ENCODE measurements at places on chromosomes 11 and 22.

GRCh38 chr11:120715239-120715638, 203.7 kb downstream of the GRIK4 start:
- no peak for DNase-seq

GRCh38 chr11:117384045-117384444, 56.4 kb downstream of the CEP164 start:
- DNase-seq, result no peak

DNA sequence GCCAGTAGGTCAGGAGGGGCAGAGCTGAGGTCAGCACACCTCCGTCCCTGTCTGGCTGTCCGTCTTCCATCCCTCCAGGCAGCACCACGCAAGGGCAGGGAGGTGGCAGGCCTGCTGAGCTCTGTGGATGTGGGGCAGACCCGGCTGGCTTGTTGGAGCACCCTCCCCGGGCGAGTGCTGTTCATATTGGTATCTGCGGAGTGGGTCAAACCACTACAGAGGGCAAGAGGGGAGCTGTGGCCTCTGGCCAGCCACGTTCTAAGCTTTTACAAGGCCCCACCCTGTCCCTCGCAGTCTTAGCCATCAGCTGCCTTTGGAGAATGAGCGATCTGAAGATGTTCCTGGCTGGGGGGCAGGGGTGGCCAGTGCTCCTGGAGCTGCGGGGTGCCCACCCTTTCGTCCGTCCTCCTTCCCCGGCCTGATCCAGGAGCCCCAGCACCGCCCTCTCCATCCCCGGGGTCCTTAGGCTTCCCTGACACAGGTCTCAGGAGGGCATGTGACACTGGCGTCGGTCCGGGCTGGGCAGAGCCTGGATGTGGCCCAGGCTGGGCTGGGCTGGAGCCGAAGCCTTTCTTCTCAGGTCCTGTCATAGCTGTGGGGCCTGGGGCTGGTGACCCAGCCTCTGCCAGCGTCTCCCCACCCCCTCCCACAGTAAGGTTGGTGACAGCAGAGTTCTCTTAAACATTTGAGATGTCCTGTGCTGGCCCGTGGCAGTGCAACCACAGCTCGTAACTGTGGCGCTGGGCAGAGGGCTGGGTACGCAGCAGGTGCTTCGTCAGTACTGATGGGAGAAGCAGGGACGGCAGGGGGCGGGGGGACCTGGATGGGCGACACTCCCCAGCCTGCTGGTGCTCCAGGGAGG, 31.7 kb upstream of the GRAMD4 start:
- DNase-seq, result peak; percentile 22

DNA sequence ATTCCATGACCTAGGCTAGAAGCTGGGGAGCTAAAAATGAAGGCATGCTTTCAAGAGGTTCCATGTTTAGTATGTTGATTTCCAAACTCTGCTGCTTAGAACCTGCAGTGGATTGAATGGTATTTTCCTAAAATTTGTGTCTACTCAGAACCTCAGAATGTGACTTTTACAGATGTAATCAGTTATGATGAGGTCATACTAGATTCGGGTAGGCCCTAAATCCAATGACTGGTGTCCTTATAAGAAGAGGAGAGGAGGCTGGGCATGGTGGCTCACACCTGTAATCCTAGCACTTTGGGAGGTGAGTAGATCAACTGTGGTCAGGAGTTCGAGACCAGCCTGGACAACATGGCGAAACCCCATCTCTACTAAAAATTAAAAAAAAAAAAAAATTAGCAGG, 3.5 kb upstream of the FEZ1 start:
- no peak for DNase-seq

DNA sequence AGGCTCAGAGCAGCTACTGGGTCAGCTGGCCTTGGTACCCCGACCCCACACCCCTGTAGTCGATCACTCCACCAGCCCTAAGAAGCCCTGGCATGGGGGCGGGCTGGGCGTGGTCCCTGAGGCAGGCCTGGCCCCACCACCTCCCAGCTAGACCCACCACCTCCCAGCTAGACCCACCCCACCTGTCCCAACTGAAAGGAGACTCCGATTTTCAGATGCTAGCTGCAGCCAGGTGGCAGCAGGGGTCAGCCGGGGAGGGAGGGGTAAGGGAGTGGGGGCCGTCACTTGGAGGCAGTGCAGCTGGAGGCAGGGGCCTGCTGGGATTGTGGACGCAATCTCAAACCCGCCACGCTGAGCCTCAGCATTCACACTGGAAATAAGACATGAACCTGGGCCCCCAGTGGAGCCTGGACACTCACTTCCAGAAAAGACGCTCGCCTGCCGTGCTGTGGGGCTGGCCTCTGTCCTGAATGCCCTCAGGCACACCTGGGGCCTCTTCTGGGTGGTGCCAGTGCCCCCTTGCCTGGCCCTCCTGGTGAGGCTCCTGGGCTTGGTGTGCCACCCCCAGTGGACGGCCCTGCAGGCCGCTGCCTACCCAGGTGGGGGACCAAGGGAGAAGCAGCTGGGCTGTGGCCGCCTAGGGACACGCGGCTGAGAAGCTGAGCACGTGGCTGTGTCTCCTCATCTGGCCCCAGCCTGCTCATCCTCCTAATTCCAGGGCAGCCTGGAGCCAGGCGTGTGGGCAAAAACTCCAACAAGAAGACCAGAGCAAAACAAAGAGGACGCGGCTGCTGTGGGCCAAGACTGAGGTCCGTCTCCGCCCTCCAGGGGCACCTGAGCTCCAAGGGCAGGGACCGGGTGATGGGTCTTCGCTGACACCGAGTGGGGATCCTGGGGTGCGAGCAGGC, 26.7 kb downstream of the OSBPL5 start:
- DNase-seq, result peak; percentile 38

- DNase-seq, result no peak
Measured at GRCh38 chr11:13318498-13319295, 41.1 kb downstream of the BMAL1 start.

DNA sequence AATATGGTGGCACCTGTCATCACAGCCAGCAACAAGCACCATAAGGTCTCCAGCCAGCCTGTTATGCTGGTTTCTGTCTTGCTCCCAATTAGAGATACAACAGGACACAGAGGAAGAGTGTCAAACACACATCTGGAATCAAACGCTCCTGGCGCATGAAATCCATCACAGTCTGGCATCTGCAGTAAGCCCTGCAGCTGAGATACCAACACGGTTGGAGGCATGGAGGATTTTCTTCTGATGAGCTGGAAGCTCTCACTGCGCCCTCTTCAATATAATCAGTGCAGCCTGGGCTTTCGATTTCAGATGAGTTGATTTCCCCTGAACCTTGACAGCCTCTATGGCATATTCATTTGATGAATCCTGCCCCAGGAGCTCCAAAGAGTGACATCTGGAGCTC, 27.8 kb upstream of the CARS1 start:
- DNase-seq, result no peak

GRCh38 chr22:31734512-31734911, 15.4 kb downstream of the PRR14L start:
- no peak for DNase-seq

- DNase-seq, result no peak
Measured at GRCh38 chr22:48475661-48476345, 1351.9 kb downstream of the BRD1 start.

DNA sequence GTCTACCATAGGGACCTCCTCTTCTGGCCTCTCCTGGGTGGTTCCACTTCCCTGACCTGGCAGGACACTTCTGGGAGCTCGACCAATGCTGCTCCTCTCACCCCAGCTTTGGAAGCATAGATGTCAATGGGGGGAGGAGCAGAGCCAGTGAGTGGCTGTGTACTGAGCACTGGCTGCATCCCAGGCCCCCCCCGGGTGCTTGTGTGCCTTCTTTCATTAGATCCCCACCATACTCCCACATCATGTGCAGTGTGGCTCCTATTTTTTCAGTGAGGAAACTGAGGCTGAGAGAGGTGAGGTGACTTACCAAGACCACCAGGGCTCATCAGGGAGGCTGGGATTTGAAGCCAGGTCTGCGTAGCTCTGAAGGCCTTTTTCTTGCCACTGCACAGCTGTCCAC, 44.3 kb downstream of the LRRC32 start:
- no peak for DNase-seq

DNA sequence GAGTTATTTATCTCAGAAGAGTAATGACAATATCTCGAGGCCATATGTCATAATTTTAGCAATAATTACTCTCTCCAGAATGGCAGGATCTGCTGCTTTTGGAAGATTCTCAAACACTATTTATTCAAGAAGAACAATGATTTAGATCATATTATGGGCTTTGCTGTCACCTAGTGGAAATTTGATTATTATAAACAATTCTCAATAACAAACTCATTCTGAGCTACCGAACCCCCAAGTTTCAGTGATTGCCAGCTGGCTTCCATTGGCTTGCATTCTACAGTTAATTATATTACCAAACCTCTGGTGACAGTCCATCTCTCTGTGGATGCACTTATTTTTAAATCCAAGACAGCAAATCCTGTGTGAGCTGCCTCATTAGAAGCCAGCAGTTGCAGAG, 27.9 kb upstream of the SLC36A4 start:
- no peak for DNase-seq

DNA sequence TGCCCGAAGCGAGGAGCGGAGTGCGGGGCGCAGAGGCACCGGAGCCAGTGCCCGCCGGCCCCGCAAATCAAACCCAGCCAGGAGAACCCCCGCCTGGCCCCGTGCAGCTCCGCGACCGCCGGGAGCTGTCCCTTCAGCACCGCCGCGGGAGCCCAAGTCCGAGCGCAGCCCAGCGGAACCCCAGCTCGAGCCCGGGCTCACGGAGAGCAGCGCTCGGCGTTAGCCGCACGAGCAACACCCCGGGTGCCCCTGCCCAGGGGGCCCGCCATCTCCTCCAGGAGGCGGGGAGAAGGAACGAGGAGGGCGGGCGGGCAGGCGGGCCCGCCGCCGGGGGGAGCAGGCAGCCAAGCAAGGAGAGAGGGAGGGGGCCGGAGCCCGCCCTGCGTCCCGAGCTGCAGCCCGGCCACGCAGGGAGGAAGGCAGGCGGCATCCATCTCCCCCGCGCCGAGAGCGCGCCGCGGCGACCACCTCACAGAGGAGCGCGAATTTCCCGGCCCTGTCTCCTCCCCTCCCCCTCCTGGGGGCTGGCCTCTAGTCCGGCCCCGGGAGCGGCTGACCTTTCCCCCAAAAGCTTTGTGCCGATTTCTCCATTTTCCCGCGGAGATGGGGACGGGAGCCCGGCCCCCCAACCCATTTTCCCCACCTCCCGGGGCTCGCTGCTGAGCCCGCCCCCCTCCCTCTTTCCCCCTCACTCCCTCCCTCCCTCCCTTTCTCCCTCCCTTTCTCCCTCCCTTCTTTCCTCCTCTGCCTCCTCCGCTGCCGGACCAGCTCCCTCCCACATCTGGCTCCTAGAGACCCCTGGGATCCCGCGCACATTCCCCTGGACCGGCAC, 621 bp downstream of the KCNC1 start:
- DNase-seq, result peak; percentile 87

DNA sequence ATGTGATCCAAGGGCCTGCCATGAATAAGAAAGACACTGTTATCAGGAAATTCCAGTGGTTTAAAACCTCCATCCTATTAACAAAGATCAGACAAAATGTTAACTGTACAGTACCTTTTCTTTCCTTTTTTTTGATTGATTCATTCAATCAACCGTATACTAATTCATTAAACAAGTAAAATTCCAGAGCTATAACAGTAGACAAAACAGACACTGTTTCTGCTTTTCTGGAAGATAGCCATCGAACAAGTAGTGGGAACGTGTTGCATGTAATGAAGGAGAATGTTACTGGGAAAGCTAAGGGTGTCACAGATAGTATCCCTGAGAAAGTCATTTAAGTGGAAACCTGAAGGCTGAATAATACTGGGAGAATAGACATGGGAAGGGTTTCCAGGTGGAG, 73.7 kb upstream of the ALKBH3 start:
- DNase-seq, result no peak

DNA sequence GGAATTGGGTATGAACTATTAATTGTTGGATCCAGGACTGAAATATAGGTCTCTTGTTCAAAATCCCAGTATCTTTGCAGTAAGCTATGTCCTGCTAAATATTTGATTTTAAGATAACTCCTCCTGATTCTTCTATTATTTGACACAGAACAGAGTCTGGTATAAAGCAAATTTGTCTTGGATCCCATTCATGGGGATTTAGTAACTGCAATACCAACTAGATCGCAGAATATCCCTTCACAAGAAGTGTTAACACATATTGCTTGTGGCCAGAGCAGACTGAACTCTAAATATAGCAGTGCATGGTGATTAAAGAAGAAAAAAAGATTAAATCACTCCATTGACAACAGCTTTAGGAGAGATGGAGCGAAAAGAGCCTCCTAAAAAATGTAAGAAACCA, 68.2 kb upstream of the ARHGAP42 start:
- no peak for DNase-seq

- DNase-seq, result no peak
Measured at GRCh38 chr11:59891781-59892181, 13.2 kb downstream of the OOSP3 start.

DNA sequence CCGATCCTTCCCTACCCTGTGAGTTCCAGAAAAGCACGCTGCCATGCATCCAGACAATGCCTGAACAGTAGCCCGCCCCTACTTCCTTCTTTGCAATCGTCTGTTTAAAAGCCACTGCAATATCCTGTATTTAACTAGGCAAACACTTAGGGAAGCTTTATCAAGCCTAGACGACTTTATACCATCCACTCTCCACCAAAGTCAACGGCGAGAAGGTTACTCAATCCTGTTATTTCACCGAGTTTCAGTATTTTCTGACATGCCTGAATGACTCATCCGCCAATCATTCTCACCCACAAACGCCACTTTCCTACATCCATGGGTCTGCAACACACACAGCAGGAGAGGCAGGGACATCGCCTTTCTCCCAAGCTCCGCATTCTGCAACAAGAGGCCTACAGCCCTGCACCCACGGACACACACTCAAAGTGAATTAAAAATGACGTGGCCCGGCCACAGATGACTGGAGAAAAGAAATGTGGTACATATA, 9.3 kb downstream of the CELSR1 start:
- DNase-seq, result peak; percentile 27

DNA sequence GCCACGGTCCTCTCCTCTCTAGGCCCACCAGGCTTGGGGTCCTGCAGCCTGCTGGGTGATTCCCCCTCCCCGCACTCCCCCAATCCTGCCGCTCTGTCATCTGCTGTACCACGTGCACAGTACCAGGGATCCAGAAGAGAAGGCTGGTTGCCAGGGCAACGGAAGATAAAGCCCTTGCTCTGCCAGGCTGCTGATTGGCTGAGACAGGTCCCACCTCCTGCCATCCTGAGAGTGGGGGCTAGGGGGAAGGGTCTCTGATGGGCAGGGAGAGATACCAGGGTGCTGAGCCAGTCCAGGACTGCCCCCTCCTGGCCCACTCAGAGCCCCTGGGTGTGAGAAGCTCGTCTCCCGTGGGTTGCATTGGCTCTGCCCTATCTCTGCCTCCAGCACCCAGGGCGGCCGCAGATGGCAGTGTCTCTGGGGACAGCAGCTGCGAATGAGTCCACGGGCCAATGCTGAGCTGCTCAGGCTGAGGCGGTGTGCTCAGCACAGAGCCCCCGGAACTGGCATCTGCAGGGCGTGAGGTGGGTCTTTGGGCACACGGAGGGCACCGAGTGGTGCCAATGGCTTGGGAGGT, at the start of gene SMIM45:
SMIM45 (plus strand) TSS at position 253 of the 577 bp plus-strand sequence.
- no peak for DNase-seq
